SW480 (cell line): ENCODE measurements at places on chromosomes 12 and 14.

GRCh38 chr14:87142551-87143211 is 850.3 kb downstream of the GALC start:
- no peak for DNase-seq

- DNase-seq = peak; percentile 8
Measured at GRCh38 chr12:28130625-28131598, 59.3 kb upstream of the CCDC91 start.

DNA sequence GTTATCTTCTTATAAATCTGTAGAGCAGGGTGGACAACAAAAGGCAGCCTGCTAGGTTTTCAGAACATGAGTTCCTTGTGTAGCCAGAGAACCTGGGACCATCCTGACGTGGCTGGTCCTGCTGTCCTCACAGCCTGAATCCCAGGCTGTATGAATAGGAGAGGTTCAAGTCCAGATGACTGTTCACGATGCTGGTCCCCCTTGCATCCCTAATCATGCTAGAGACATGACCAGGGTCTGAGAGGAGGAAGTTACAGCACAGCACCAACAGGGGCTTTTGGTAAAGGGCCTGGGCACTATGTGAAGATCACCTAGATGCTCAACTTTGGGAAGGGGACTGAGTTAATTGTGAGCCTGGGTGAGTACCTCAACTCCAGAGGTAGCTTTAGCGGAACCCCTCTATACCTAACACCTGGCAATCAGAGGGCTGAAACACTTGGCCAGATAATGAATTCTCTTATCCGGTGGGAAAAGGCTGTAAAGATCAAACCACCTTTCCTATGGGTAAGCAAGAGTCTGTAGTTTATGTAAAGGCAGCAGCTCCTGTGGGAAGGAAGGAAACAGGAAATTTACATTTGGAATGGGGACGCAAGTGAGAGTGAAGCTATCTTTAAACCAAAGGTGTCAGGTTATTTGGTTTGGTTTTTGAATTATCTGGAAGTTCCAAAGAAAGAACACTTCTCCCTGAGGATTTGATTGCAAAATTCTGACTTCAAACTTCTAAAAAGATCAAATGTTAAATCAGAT is 112.8 kb downstream of the DAD1 start:
- DNase-seq = no peak

DNA sequence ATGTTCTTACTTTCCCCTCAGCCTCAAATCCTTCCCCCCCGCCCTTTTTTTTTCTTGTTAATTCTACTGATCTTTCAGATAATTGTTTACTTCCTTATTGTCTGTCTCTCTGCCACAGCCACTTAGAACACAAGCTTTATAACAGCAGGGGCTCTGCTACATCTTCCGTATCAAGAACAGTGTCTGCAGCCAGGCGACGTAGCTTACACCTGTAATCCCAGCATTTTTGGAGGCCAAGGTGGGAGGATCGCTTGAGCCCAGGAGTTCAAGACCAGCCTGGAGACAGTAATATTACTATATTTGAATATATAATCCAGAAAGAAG is 5.4 kb downstream of the SOS2 start:
- DNase-seq = no peak

DNA sequence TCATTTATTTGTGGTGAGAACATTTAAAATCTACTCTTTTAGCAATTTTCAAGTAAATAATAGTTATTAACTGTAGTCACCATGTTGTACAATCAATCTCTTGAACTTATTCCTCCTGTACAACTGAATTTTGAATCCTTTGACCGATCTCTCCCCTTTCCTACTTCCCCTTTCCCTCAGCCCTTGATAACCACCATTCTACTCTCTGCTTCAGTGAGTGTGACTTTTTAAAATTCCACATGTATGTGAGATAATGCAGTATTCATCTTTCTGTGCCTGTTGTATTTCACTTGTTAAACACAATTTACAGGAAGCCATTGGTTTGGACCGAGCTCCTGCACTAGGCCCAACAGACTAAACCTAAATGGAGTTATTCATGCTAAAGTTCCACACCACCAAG is 458.9 kb upstream of the PDE3A start:
- no peak for DNase-seq

DNA sequence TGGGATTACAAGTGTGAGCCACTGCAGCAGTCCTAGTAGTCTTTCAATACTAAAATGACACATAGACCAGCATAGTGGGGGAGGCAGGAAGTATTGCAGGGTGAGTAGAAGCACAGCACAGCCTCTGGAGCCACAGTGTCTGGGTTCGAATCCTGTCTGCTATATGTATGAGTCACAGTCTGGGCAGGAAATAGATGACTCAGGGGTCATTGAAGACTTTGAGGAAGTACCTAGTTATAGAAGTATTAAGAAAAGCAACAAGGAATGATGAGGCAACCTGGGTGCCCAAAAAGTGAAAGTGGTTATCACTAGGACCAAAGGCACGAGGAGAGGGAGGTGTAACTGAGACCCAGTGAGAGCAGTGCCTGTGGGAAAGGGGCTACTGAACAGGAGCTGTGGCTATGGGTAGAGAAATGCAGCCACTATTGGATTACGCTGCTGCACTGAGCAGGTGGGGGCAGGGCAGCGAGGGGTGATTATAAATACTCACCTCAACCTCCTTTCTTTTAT is 124.0 kb downstream of the PDE3A start:
- DNase-seq = no peak

DNA sequence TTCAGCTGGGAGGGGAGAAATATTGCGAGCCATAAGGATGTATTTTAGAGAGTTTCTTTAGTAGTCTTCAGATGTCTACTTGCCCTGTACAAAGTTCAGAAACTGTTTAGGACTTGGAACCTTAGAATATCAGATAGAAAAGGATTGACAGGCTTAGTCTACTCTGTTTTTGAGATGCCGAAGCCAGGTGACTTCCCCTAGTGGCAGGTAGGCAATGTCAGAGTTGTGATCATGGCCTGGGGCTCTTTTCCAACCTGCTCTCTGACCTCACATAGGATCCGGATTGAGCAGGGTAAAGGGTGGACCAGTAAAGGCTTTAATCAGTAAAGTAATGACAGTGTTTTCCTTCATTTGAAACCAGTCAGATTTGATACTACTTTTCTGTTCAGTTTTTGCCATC is 59.6 kb downstream of the PRKCH start:
- DNase-seq = no peak

- DNase-seq = peak; percentile 70
Measured at GRCh38 chr14:97978341-97978740, 1181.2 kb downstream of the VRK1 start.

DNA sequence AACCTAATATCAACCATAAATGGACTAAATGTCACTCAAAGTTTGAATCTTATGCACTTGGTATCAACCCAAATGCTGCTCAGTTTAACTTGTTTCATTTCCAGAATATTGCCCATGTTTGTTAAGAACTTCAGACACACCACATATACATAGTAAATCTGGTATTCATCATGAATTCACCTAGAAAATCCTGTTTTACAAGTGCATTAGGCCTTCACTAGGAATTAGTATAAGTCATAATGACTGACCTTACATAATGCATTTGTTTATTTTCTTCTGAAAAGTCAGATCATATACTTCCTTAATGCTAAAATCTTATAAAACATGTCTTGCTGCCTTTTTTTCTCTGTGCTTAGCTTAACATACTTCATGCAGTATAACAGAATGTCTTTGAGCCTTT is 66.1 kb downstream of the ABCD2 start:
- no peak for DNase-seq

GRCh38 chr14:102049258-102050025 is 37.4 kb downstream of the HSP90AA1 start:
- DNase-seq = no peak

DNA sequence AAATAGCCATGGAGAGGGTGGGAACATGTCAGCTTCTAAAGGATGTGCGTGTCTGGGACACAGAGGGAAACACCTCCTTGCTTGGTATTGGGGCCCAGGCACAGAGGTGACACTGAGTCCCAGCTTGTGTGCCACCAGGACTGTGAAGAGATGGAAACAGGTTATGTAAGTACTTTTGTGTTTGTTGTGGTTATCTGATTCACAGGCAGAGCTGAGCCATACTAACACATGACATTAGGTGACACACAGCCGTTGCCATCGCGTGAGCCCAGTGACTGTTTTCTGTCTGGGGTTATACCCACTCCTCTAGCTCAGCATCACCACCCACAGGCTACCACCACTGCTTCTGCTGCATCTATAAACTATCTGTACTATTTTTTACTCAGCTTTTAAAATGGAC is 12.1 kb upstream of the FLVCR2 start:
- peak; percentile 67 for DNase-seq

DNA sequence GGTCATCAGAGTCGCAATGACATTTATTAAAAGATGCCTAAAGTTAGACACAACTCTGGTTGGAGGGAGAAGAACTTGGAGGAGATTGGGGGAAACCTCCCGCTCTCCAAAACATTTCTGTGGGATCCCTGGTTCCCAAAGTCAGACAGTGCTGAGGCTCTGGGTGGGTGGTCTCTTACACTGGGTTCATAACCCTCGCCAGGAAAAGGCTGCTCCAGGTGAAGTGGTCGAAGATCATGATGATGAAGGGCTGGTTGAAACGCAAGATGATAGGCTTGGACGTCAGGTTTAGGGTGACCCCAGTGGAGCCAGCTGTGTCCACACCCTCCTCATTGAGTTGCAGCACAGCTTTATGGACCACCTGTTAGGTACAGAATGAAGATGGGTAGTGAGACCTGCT is 11.2 kb upstream of the SERPINA10 start:
- no peak for DNase-seq

DNA sequence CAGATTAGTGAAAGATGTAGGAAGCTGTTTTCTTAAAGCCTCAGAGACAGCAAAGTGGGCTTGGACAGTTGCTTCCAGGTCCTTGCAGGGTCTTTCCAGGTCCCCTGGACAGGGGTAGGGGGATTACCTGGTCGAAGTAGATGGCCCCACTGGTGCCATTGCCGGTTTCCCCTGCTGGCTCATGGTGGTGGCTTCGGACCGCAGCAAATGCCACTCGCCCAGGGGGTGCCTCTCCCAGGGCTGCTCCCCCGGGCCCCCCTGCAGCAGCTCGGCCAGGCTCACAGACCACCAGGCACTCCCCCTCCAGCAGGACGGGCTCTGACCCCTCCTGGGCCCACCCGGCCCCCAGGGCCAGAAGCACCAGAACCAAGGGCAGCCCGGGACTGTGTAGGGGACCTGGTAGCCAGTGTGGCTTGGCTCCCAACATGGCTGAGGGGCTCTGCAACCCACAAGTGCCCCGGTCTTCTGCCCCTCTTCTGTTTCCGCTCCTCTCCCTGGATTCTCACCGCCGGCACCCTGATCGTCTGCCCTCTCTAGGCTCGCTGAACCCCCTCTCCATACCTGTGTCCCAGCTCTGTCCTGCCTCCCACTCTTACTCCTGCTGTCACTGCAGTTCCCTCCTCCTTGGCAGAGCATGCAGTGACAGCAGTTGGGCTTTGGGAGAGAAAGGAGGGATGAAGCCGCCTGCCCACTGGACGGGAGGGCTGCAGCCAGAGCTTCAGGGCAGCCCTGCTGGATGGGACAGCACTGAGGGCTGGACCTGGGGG is 657 bp downstream of the CBLN3 start:
- DNase-seq = no peak

GRCh38 chr14:105830171-105830570 is 303.8 kb downstream of the TMEM121 start:
- DNase-seq = no peak

GRCh38 chr14:71688576-71688975 is 243.7 kb upstream of the RGS6 start:
- DNase-seq = no peak

DNA sequence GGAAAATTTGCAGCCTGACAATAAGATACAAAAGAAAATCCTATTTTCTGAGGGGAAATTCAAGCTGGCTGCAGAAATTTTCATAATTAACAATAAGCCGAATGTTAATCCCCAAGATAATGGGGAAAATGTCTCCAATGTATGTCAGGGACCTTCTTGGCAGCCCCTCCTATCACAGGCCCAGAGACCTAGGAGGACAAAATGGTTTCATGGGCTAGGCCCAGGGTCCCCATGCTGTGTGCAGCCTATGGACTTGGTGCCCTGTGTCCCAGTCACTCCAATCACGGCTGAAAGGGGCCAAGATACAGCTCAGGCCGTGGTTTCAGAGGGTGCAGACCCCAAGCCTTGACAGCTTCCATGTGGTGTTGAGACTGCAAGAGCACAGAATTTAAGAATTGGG is 11.2 kb downstream of the C12orf50 start:
- no peak for DNase-seq

DNA sequence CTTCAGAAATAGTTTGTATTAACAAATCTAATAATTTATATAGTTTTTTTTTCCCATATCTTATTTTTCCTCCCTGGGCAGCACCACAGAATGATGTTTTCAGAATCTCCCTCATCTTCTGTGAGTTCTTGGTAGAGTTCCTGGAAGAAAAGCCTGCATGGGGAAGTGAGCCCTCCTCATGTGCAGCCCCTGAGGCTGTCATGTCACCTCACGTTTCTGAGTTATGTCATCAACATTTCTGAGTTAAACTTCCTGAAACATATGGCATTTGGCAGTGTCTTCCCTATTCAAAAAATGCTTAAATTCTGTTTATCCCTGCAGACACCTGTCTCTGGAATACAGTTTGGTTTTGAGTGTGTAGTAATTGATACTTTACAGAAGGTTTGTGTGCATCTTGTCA is 979.0 kb downstream of the TMEM121 start:
- no peak for DNase-seq

DNA sequence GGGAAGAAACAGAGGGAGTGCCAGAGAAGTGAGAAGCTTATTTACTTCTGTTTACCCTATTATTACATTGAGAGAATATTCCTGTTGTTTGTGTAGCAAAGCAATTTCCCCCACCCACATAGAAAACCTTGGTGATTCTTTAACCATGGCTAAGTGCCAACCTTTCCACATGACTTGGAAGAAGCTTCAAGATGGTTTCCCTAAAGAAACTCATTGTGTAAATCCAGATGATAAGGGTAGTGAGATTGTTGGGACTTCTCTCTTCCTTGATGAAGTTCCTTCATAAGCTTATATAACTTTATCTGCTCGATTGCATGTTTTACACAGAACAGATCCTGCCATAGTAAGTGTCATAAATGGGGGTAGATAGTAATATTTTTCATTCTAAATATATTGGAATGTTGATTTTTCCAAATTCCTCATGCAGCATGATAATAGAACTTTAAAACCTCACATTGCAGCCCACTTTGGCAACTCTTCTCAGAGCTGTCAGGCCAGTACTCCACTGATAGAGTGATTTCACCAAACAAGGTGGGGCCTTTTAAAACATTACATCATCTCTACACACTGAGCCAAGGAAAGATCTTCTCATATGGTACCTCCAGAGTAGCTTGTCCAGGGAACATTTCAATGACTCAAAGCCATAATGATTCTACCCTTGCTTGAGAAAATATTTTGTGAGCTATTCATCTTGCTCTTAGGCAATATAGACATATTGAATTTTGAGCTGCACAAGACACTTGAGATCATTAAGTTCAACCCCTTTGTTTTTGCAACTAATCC is 47.8 kb upstream of the KIF21A start:
- no peak for DNase-seq

GRCh38 chr12:91613223-91613779 is 430.7 kb upstream of the DCN start:
- no peak for DNase-seq

- DNase-seq = no peak
Measured at GRCh38 chr12:31370531-31371255, 44.7 kb upstream of the SINHCAF start.
